Fibroblast of villous mesenchyme (primary cell): ENCODE measurements at places on chromosomes 6 and 20. TPM values are rescaled to one million over a fixed set of nuclear protein-coding genes. Genes with fewer than 3 reads are reported as not detected.

The EYA4 gene
- total RNA-seq = under 0.01 TPM in 2 replicates

DNA sequence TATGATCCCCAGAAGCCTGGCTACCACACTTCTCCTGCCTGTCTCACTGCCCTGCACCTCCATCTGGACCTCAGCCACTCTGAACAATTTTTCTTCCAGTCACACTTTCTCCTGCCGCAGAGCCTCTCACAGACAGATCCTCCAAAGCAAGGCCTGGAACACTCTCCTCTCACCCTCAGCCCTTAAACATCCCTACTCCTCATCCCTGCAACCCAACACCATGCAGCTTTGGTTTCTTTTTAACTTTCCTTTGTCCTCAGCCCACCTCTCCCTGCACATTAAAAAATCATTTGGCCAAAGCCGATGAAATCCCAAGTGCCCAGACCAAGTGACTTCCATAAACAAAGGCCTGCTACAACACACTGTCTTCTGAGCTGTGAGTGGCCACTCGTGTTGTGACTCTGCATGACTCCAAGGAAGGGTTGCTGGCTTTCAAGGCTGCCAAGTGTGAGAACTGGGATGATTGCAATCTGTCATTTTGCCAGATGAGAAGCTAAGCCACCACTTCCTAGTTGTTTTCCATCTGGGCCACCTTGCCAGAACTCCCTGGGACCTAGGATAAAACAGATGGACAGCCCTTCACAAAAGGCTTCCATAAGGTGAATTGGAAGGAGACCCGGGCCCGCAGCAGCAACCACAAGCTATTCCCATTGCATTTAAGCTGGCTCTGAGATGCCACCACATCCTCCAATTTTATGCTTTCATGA, 144.4 kb upstream of the SSTR4 start:
- no peak for DNase-seq

DNA sequence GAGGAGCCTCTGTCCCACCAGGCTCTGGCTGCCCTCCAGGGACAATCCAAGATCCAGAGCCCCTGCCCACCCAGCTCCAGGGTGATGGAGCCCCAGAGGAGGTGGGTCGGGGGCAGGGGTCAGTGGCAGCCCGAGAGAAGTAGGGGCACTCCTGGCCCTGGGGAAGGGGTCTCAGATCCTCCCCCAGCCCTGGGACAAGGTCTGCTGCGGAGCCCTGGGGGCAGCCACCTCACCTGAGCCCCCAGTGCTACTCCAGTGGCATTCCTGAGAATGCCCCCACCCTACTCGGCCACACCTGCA, 2.7 kb upstream of the LAMA5 start:
- DNase-seq = no peak

GRCh38 chr6:19301980-19302379, 535.2 kb upstream of the ID4 start:
- DNase-seq = no peak

DNA sequence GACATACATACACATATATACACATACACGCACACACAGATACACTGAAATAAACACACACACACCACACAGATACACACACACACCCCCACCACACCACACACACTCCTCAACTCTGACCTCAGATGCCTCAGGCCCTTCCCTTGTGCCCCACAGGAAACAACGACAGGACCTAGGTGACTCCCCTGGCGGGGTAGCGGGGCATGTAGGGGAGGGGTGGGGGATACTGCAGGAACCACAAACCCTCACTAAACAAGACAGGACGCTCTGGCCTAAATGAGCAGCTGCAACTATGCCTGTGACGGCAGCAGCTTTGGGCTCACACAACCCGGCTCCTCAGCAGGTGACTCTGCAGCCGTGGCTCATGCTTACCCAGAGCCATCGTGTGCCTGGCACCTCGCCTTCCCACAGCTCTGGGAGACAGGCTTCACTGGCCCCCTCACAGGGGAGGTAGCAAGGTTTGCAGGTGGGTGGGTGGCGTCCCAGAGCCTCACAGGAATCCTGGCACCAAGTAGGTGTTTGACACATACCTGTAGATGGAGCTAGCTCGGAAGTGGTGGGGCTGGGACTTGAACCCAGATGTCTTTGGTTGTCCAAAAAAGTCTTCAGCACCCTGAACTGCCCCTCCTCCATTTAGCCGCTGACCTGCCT, 100.8 kb downstream of the GRM4 start:
- no peak for DNase-seq

DNA sequence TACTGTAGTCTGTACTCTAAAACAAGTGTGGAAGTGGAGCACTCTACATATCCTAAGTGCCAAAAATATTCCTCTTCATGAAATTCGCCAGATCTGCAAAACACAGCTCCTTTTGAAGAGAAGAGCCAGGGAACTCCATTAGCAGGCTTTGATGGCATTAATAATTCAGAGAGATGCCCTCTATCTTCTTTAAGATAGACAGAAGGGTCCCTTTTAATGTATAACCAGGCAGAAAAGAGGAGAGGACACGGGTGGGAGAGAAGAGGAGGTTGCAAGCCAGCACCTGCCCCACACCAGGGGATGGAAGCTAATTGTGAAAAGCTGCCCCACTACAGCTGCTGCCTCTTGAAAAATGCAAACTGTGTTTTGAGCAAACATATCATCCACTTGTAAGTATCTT, 3.7 kb upstream of the RFPL4B start:
- DNase-seq = no peak
